ENCODE measurements at places on chromosomes 1 and 21.
A peak's percentile ranks its signal among the peaks of the same experiment; 100 is the strongest.

GRCh38 chr1:12402159-12402673 is 172.4 kb downstream of the VPS13D start:
- DNase-seq, result no peak

GRCh38 chr1:188817814-188818213 is 1659.8 kb downstream of the BRINP3 start:
- no peak for DNase-seq

DNA sequence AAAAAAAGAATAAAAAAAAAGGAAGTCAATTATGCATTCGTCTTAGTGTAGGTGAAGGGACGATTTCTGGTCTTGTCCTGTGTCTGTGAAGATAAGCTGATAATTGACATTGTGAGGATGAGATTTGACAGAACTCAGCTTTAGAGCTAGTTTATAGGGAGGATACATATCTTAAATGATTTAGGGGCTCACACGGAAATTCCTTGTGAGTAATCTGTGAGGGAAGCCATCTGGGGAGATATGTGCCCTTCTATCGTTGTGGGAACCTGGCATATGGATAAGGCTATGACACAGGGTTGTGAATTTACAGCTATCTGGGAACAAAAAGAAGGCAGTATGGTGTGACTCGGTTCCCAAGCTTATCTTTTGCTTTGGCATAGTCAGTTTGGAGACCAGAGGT is 71.1 kb downstream of the RABGAP1L start:
- no peak for DNase-seq

- DNase-seq, result no peak
Observed at GRCh38 chr1:182642461-182642860, 38.3 kb upstream of the RGS16 start.

GRCh38 chr1:40808909-40809308 is 25.3 kb downstream of the KCNQ4 start:
- no peak for DNase-seq

DNA sequence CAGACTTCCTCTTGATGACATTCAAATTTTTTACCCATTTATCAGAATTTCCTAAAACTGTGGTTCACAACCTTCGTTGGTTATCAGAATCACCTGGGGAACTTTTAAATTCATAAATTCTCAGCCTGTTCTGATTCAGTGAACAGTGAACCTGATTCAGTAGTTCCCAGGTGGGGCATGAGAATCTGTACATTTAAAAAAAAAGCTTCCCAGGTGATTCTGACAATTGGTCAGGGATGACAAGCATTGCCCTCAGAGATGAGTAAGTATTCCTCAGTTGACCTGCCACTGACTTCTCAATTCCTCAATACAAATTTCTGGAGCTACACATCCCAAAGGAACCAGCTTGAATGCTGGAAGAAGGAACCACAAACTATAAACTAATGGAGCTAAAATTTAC is 23.5 kb upstream of the CR2 start:
- DNase-seq, result no peak

- DNase-seq, result no peak
Observed at GRCh38 chr1:200962631-200963030, 60.9 kb downstream of the KIF21B start.

DNA sequence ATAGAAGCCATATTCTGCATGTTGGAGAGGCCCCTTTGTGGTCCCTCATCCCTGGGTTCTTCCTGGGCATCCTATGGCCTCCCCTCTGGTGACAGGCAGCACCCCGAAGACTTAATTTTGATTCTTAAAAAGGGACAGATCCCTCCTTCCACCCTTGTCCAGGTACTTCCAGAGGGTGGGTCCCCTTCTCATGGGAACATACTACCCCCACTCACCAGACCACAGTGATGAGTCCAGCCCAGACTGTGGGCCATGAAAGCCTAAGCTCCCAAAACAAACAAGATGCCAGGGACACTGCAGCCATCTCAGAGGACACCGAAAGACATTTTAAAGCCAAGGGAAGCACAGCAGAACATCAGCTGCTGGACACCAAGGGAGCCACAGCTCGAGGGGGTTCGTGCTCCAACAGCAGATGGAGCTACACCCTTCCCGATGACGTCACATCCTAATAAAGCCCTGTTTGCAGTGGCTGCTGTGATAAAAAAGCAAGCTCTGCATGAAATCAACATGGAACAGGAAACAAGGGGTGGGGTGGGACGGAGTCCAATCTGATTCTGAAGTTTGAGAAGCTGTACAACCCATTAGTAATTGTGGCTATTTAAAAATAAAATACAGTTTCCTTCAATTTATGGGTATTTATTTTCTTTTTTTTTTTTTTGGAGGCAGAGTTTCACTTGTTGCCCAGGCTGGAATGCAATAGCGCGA is 32.4 kb downstream of the GNB1 start:
- peak; percentile 81 for DNase-seq

DNA sequence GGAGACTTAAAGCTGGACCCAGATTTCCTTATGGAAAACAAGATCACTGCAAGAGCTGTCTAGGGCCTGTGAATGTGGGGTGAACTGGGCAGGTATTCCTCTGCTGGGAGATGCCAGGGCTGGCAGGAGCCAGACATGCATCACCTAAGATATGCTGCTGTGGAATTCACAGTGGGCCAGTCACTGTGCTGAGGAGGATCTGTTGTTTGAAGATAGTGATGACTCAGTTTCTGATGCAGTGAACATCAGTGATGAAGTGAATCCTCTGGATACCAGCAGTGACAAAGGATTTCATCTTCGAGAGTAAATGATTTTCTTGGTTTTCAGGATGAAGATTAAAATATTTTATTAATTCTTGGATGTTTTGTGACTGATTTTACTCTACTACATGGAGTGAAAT is 29.9 kb upstream of the CAMSAP2 start:
- no peak for DNase-seq

DNA sequence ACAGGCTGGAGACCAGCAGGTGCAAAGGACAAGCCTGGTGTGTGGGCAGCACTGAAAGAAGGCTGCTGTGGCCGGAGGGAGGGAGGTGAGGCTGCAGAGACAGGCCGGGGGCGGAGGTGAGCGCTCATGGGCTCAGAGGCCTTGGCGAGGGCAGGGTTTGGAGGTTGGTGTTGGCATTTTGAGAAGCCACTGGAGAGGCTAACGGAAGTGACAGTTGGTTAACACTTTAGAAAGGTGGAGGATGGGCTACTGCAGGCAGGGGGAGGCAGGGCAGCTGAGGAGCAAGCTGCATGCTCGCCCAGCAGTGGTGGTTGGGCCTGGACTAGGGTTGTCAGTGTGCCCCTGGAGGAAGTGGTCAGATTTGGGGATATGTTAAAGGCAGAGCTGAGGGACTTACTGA is 37.5 kb downstream of the QSOX1 start:
- DNase-seq, result no peak

DNA sequence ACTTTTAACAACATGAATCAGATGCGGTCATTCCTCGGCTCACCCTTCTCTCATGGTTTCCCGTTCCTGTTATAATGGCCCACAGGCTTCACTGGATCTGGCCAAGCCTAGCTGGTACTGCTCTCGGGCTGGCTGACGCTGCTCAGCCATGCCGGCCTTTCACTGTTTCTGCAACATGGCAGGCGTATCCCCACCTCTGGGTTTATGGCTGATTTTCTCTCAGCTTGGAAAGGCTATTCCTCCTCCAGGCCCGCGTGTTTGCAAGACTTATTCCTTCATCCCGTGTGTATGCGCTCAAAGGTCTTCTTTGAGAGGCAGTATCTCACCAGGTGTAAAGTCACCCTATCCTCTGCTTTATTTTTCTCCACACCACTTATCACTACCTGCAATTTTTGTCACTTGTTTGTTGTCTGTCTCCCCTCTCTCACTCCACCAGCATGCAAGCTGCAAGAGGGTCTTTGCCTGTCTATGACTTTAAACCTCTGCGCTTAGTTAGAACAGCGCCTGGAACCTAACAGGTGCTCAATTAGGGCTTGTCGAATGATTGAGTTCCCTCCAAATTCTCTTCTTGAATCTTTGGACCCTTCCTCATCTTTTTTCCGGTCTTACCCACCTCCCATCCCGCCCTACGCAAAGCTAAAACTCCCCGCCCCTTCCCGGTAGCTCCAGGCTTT is 491 bp upstream of the RAP1A start:
- no peak for DNase-seq

- no peak for DNase-seq
Observed at GRCh38 chr1:67605209-67605780, 79.7 kb upstream of the GADD45A start.

DNA sequence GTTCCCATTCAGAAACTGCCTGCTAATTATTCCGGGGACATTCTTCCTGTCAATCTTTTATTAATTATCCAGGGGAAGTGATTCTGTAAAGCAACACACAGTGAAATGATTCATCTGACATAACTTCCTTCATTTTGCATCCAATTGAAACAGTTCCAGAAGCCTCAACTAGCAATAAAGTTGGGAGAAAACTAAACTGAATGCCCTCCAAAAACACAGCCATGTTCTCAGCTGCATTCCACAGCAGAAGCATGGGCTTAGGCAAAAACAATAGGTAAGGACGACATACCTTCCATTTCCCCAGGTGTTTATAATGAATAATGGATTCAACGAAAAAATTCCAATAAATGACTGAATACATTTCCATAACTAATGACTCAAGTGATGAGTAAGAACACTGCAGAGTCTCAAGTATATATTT is 36.9 kb upstream of the TARBP1 start:
- DNase-seq, result peak; percentile 87
